HS-27A (cell line): ENCODE measurements at places on chromosomes 6 and 20.

- DNase-seq: no peak
Measured at GRCh38 chr6:87656857-87657256, 45.2 kb downstream of the AKIRIN2 start.

GRCh38 chr20:32444474-32445220 is 86.5 kb downstream of the ASXL1 start:
- DNase-seq: no peak

DNA sequence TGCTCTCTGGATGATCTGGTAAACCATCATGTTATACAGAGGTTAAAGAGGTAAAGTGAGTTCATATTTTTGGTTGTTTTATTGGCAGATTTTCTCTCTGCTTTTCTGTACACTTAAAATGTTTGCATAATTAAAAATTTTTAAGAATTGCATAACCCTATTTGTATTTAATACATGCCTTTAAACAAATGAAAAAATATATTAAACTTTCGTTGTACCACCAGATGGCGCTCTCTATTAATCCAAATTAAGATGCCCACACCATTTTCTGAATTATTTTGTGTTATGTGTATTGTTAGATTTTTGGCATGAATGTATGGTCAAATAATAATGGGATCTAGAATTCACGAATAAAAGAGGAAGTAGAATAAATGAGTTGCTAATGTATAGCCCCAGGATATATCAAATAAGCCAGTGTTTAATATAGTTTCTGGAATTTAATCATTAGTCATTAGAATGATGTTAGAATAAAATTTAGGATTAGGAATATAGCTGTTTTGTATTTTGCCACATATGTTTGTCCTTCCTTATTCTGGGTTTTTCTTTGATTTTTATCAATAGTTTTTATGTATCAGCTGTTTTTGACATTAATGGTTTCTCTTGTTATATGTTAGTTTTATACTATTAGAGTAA is 38.9 kb downstream of the SMAP1 start:
- no peak for DNase-seq

DNA sequence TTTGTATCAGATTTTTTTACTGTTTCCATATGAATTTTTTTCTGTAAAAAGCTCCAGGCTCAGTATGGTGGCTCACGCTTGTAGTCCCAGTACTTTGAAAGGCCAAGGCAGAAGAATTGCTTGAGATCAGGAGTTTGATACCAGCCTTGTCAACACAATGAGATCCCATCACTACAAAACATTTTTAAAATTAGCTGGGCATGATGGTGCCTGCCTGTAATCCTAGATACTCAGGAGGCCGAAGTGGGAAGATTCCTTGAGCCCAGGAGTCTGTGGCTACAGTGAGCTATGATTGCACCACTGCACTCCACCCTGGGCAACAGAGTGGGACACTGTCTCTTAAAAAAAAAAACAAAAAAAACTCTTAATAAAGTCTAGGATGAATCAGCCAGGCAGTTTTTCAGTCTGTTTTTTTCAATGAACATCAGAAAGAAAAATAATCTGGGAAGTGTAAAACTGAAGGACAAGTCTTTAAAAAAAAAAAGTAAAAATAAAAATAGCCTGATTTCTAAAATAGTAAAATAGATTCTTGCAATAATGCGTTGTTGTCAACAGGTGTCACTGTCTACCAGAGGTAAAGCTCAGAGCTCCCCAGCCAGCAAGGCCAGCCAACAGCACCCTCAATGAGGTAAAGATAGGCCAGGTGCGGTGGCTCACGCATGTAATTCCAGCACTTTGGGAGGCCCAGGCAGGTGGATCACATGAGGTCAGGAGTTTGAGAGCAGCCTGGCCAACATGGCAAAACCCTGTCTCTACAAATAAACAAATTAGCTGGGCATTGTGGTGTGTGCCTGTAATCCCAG is 9.3 kb upstream of the ATG5 start:
- no peak for DNase-seq

GRCh38 chr6:143783077-143783476 is 60.1 kb upstream of the LTV1 start:
- no peak for DNase-seq

DNA sequence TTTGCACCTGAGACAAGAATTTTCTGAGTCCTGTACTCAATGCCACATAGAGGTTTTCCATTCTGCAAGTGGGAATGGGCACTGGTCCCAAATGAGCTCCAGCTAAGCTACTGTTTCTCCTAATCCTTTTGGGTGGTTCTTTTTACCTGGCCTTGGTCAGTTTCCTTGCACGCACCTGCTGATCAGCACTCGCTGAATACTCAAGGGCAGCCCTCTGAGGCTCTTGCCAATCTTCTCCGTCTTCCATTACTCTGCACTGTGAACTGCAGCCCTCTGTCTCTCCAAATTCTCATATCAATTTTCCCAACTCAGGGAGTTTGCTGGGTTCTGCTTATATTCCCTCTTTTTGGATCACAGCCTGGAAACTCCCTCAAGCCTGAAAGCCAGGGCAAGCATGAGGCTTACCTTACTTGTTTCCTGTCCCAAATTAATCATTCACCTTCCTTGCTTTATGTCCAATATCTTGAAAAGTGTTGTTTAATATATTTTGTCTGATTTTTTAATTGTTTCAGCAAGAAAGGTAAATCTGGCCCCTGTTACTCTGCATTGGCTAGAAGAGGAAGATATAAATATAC is 138.0 kb upstream of the TBX18 start:
- no peak for DNase-seq

- peak; percentile 97 for DNase-seq
Measured at GRCh38 chr6:135936606-135937005, 85.1 kb downstream of the PDE7B start.

- DNase-seq: no peak
Measured at GRCh38 chr6:38738261-38738660, 23.1 kb downstream of the DNAH8 start.
